Urinary bladder (tissue), 4 donors: ENCODE measurements at places on chromosomes 13 and 19. TPM values are rescaled to one million over a fixed set of nuclear protein-coding genes. Genes with fewer than 3 reads are reported as not detected.

DNA sequence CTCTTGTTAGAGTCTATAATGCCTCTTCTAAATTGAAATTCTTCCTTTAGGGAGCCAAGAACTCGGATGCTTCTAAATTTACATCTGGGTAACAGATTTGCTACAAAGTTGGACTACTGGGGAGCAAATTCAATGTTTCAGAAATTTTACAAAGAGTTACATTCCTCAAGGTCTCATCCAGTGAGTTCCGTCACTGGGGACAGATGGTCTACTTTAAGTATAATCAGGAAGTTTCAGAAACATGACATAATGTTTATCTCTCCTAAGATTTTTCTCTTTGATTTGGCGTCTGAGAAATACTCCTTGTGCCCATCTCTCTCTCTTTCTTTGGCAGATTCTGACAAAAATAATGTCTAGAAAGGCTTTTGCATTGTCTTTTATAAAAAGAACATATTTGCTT is 81.5 kb upstream of the MBNL2 start:
- DNase-seq: no peak

DNA sequence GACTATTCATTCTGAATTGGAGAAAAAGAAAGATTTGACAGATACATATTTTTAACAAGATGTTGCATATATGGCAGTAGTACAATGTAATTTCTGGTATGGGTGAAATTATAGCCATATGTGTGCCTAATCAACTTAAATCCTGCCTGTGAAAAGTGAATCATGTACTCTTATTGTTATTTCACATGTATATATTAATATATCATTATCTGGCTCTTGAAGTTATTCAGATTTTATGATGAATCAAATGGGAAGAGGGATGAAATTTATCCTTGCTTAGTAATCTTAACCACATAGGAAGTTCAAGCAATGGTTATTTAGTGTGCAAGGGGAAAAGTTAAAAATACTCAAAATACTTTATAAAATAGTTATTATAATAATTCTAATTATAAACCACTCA is 80.5 kb downstream of the GPC6 start:
- DNase-seq: no peak

Gene SIGLECL1
- not detected for polyA plus RNA-seq

Gene SIGLEC8
- 0.61 TPM for polyA plus RNA-seq

Gene OSCAR
- polyA plus RNA-seq: 2.3 TPM

GRCh38 chr19:39247701-39248664 is 673 bp downstream of the IFNL4 start:
- DNase-seq: no peak

- no peak for DNase-seq
Observed at GRCh38 chr19:10636304-10636972, 11.1 kb downstream of the SLC44A2 start.

GRCh38 chr13:41099986-41100385 is 32.6 kb downstream of the KBTBD6 start:
- no peak for DNase-seq
